Mammary microvascular endothelial cell (primary cell): ENCODE measurements at places on chromosomes 2 and 18. TPM values are rescaled to one million over a fixed set of nuclear protein-coding genes. Genes with fewer than 3 reads are reported as not detected.

FARP2 gene
- 20.3 and 23.6 TPM in 2 replicates for total RNA-seq

SCYGR1 gene
- not detected in 2 replicates for total RNA-seq

FOXI3 gene
- total RNA-seq, result not detected in 2 replicates

C2orf72 gene
- total RNA-seq, result not detected in 2 replicates

ESPNL gene
- total RNA-seq, result 0.10 TPM in 1 of 2 replicates, not detected in the other

CYRIA gene
- 7.5 and 10.2 TPM in 2 replicates for total RNA-seq

EVX2 gene
- not detected in 2 replicates for total RNA-seq
